ENCODE measurements at places on chromosomes 1 and 21.

- DNase-seq, result no peak
Observed at GRCh38 chr1:17434016-17434415, 5.5 kb downstream of the RCC2 start.

DNA sequence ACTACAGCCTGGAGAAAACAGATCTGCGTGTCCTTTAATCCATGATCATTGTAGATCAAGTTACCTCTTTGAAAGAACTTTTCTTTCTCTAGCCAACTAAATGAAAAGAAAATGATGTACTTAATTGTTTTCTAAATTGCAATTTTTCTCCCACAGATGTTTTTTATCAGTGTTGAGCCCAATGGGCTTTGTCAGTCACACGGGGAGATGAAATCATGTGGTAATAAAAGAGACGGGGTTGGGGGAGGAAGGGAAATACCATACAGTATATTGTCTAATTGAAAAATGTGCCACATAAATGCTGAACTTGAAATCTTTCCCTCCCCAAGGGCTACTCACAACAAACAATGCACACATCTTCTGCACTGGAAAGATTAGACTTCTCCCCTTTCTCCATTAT, 58.4 kb downstream of the NTMT2 start:
- no peak for DNase-seq

GRCh38 chr1:14686701-14687100, 88.2 kb downstream of the KAZN start:
- DNase-seq, result no peak

DNA sequence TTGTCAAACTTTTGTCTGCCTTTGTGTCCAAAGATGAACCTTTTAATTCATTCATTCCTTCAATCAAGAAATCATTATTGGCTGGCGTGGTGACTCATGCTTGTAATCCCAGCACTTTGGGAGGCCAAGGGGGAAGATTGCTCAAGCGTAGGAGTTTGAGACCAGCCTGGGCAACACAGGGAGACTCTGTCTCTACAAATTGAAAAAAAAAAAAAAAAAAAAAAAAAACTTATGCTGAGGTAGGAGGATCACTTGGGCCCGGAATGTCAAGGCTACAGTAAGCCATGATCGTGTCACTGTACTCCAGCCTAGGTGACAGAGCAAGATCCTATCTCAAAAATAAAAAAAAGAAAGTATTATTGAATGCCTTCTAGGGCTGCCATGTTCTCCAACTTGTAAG, 51.3 kb upstream of the CXADR start:
- DNase-seq, result no peak

- no peak for DNase-seq
Observed at GRCh38 chr1:237282208-237282783, 240.3 kb downstream of the RYR2 start.

DNA sequence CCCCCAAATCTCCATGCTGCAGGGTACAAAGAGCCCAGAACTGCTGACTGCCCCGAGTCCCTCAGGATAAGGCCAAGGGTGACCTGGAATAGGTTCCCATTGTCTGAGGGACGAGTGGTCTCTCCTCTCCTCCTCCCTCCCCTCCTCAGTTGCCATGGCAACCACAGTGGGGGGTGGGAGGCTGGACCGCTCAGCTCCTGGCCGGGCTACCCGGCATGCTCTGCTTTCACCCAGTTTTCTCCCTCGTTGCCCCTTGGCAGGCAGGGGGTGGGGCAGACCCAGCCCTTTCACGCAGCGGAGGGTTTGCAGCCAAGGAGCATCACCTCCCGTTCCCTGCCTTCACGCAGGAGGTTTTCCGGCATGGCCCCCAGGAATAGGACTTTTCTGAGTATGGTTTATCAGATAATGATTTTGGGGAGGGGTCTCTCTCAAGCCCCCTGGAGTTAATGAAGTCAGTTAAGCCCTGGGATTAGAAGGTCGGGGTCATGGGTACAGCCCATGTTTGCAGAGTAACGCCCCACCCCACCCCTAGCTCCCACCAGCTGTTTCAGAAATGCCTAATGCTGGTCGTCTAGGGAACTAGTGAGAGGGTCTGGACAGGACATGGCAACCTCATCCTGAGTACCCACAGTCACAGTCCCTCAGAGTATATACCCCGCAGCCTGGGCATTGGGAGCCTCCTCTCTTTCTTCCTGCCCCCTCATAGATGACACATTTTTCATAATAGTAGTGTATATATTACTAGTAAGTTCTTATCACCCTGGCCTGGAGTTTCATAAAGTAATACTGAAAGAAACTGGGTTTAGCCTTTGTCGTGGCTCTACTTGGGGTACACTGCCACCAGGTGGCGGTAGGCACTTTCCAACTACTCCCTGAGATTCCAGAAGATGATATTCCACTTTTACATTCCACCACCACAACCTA, 20.7 kb downstream of the C1QB start:
- DNase-seq, result no peak

- no peak for DNase-seq
Observed at GRCh38 chr1:175564723-175565122, 178.7 kb downstream of the TNR start.

DNA sequence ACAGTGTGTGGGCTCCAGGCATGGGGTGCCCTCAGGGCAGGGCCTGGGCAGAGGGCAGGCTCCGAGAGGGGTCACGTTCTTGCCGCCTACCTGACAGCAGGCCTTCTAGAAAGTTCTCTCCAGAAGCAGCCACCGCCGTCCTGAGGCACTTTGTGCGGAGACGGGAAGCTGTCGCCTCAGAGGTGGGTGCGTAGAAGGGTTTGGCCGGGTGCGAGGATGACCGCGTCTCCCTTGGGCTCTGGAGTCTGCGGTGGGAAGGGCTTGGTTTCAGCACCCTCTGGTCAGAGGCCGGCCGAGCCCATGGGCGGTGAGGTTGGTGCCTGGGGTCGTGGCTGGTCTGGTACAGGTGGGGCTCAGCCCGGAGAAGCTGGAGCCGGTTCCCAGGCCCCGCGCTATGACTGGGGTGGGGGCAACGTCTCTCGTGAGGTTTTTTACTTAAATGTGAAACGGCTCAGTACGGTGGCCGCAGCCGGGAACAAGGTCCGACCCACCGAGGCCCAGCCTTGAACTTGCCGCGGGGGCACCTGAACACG, 10.1 kb upstream of the TTLL10 start:
- no peak for DNase-seq

GRCh38 chr1:93605812-93606512, 75.7 kb downstream of the BCAR3 start:
- no peak for DNase-seq

- DNase-seq, result no peak
Observed at GRCh38 chr1:121444096-121444495, 259.3 kb downstream of the SRGAP2C start.

DNA sequence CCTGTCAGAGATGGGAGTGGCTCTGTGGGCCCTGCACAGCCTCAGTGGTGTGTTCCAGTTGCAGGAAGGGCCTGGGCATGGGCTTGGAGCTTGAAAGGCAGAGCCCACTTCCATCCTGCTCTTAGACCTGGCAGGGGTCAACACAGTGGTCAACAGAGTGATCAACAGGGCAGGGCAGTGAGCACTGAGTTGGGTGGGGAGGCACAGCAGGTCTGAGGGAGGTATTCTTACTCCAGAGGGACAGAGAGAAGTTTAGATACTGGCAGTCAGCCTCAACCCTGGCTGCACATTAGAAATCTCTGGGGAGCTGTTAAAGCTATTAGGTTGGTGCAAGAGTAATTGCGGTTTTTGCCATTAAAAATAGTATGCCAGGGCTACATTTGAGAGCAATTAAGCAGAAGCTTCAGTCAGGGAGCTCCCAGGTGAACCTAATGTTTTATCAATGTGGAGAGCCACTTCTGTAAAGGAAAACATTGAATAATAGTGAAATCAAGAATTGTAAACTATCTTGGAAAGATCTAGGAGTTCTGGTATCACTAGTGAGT, 37.7 kb downstream of the SH3BGR start:
- DNase-seq, result peak; percentile 10

DNA sequence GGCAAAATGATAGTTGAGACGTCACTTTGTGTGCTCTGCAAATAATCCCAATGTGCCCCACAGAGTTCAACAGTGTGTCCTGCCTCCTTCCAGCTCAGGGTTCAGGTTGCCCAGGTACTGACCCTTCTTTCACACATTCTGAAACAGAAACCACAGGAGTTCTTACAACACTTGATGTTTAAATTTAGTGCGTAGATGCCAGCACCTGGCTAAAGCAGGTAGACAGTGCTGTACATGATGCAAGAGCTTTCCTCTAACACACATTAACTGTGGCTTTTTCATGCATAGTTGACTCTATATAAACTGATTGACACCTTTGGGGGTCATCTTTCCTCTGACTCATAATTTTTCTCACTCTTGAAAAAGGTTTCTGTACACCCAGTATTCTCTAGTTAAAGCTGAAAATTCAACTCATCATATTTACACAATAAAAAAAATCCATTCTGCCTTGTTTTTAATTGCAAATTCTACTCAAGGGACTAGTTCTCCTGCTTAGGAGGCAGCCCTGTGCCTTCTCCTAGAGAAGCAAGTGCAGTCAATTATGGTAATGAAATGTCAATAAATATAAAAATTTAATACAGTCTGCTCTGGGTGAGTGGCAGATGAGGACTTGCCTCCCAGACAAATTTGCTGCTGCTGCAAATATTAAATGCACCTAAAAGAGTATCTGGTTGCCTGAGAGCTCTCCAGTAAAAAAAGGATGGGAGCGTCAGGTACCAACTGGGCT, 91.4 kb downstream of the NR5A2 start:
- peak; percentile 97 for DNase-seq

DNA sequence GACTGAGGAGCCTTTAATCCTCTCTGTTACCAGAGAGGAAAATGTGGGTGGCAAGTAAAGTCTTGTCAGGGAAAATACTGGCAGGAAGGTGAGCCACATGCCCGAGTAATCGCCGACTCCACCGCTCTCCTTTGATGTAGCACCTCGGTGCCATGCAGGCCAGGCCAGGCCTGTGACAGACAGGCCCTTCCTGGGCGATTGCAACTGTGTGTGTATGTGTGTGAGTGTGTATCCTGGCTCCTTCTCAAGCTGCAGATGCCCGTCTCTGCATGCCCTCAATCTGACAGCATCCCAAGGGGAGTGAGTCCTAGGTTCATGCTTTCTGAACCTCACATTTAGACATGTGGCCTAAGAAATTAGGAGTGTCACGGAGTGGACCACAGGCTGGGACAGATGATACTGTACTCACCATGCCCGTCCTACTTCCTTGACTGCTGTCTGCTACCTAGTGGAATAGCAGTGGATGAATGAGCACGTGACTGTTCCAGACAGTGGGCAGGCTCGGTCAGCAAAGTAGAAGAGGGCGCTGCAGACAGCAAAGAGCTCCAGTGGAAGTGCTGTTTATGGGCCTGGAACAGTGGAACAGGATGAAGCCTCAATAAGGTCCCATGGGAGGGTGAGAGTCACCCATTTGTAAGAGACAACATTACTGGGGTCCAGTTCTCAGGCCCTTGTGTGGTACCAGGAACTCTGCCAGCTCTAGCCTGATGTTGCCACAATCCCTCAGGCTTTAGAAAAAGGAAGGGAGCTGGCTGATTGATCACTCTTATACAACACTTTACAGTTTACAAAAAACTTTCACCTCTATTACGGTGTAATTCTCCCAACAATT, 25.3 kb downstream of the SERTAD4 start:
- DNase-seq, result no peak

- DNase-seq, result no peak
Observed at GRCh38 chr1:115908565-115909274, 67.6 kb upstream of the SLC22A15 start.

- no peak for DNase-seq
Observed at GRCh38 chr1:28913786-28914227, 562 bp upstream of the EPB41 start.

DNA sequence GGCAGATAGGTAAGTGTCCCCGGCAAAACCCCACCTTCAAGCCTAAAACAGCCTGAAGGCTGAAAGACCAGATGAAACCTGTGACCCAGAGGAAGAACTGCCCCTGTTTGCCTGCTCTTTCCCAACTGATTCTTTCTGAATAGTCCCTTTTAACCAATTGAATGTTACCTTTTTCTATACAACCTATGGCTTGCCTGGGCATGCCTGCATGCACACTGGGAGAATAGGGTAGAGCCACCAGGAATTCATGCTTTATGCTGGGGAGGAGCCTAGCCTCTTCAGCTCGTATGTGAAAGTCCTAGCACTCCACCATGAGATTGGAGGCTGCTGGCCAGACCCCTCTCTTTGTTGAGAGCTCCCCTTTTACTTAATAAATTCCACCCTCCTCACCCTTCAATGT, 340.0 kb downstream of the PTBP2 start:
- DNase-seq, result no peak

DNA sequence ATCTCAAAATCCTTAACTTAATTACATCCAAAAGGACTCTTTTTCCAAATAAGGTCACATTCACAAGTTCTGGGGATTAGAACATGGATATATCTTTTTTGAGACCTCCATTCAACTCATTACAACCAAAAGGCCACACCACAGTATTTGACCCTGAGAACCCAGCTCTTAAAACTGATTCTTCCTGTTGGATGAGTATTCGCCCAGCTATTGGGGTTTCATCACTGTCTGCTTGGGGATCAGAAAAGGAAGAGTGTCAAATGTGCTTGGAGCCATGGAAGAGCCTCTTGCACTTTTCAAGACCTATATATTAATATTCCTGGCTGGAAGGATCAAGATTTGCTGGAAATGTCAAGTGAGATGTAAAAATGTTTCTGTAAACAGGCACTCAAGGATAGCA, 5.4 kb upstream of the TINAGL1 start:
- DNase-seq, result no peak

DNA sequence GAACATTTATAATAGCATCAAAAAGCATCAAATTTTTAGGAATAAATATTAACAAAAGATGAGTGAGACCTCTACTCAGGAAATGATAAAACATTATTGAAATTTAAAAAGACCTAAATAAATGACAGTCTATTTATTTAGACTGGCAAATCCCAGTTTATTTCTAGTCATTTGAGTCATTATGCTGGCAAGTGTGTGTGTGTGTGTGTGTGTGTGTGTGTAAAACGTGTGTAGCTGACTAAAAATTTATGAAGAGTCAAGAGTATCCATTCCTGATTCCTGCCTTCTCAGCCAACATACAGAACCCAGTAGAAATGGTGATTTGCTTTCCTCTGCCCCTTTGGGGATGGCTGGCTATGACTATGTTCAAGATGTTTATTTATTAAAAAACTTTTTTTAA, 46.2 kb downstream of the OSBPL9 start:
- DNase-seq, result no peak

DNA sequence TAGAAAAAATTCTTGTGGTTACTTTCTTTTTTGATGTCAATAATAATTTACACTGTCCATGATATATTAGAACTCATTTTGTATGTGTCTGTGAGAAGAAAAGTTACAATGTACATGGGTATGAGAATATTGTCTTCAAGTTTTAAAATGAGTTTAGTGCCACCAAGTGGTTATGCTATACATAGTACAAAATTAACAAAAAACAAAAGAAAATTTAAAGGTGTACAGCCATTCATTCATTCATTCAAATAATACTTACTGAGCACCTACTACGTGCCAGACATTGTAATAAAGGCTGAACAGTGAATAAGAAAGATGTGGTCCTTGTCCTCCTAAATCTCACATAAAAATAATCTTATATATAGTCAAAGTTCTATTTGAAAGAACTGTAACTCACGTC, 27.7 kb downstream of the UCHL5 start:
- DNase-seq, result no peak

DNA sequence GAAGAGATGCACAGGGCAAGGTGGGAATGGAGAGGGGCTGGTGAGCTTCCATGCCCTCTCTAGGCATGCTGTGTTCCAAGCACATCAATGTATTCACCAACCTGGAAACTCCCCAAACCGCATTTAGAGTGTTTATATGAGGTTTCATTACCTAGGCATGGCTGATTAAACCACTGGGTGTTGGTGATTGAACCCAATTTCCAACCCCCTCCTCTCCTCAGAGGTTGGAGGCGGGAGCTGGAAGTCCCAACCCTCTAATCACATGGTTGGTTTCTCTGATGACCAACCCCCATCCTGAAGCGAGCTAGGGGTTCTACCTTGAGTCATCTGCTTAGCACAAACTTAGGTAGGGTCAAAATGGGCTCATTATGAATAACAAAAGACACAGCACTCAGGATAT, 3.0 kb upstream of the PPIE start:
- DNase-seq, result no peak

All from NCI-H1436 treated with DMSO at 0.1 percent for 48 hours (cell line).